Activated CD4-positive, alpha-beta T cell treated with anti-CD3 and anti-CD28 coated beads for 4 hours (primary cell): ENCODE measurements at places on chromosomes 7 and 10.

GRCh38 chr10:124401633-124402032, 17.1 kb downstream of the OAT start:
- no peak for DNase-seq

DNA sequence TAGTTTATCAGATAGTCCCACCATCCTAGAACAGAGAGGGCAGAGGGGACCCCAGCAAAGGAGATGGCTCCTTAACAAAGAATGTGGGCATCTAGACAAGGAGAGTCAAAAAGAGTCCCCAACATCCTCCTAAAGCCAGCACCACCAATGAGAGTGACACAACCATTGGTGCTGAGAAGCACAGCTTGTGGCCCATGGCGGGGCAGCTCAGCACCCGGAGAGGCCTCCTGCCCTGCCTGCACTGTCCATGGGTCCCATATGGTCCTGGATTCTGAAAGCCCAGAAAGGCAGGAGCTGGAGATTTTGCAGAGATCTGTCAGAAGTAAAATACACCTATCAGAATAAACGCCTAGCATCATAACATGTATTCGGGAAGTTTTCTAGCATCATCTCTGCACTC, 311.8 kb upstream of the ZNF32 start:
- no peak for DNase-seq

- DNase-seq, result no peak
These were observed 296.7 kb downstream of the GLRX3 start for GRCh38 chr10:130432850-130433249.

- no peak for DNase-seq
These were observed 120.3 kb upstream of the DIP2C start for GRCh38 chr10:809671-810350.

DNA sequence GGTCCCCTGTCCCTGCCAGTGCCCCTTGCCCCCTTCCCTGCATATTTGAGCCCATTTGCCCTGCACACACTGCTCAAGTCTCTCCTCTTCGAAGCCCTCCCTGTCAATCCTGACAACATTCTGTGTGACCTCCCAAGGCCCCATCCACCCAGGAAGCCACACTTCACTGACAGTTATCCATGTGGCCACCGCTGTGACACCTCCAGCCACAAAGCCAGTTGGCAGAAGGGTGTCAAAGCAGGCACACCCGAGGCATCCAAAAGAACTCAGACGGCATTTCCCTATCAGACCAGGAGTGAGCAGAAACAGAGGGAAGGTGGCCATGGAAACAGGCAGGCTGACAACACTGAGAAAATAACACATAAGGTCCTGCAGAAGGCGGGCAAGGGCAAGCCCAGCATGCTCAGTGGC, 4.6 kb downstream of the POLM start:
- DNase-seq, result no peak

GRCh38 chr10:48458662-48459048, 146.2 kb downstream of the ARHGAP22 start:
- no peak for DNase-seq

GRCh38 chr7:36604806-36605205, 119.5 kb downstream of the AOAH start:
- DNase-seq, result no peak

DNA sequence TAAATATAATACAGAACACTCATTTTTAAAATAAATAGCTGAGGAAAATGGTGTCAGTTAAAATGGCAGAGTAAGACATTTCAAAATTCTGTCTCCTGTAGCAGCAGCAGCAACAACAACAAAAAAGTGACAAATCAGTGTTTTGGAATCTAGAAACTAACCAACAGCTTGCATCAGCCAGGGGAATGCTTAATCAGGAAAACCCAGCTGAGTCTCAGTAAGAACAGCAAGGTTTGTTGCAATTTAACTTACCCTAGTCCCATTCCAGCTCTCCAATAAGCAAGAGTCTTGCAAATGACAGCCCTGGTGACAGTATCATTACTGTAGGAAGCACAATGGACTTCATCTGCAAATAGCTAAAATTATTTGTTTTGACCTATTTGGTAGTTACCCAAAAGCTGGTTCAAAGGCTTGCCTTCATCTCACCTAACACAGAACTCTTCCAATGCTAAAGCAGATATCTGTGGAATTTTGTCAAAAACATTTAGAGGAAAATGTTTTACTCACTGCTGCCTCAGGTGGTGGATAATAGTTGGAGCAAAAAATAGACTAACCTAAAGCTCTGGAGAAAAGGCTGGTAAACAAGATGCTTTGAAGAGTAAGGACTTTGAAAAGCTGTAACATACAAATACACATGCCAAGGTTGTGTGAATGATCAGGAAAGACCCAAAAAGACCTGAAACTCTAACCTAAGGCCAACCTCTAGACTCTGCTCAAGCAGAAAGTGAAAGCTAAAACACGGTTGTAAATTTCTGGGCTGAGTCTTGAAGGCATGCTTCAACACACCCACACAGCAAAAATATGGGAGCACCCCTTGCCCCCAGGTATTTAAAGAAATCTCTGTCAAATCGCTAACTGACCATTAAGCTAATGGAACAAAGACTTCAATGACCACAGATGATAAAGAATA, 9.9 kb upstream of the ARHGAP22 start:
- DNase-seq, result no peak

- DNase-seq, result no peak
These were observed 56.7 kb upstream of the COL13A1 start for GRCh38 chr10:69744971-69745370.

DNA sequence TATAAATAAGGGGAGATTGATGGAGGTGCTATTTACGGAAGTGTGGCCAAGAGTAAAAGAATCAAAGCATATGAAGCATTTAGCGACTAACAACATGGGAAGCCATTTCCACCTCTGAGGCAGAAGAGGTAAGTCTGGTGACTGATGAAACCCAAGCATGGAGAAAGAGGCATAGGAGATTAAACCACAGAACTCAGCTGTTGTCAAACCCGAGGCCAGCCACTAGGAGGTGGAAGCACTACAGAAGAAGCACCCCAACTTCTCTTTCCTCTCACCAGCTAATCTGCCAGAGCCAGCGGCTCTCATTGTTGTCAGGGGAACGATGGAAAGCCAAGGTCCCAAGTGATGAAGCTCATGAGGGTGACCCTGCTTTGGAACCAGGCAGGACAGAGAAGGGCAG, 19.6 kb upstream of the CNTNAP2 start:
- DNase-seq, result no peak

DNA sequence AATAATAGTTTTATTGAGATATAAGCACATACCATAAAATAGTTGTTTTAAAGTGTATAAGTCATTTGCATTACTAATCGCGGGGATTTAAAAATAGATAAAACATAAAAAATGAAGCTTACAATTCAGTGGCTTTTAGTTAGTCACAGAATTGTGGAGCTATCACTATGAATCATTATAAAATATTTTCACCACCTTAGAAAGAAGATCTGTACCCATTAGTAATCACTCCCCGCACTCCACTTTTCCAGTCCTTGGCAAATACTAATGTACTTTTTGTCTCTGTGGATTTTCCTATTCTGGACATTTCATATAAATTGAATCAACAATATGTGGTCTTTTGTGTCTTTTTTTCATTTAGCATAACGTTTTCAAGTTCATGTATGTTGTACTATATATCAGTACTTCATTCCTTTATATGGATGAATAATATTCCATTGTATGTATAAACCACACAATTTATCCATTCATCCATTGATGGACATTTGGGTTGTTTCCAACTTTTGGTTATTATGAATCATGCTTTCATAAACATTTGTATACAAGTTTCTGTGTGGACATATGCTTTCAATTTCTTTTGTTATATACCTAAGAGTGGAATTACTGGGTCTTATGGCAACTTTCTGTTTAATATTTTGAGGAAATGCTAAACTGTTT, 162.5 kb downstream of the MAGI2 start:
- DNase-seq, result no peak

DNA sequence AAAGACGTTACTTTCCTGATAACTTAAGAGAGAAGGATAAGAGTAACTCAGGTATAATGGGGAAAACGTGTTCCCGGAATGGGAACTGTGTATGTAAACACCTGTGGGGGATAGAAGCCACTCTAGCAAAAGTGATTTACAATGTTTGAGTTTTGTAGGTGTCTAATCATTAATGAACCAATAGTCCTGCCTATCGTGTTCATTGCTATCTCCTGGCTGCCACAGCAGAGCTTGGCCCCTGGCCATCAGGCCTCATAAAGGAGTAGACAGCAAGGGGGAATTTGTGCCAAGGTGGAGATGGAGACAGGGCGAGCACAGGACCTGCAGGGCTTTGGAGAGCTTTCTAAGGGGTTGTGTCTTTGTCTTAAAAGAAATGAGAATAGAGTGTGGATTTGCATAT, 102.1 kb downstream of the GAD2 start:
- DNase-seq, result no peak

- DNase-seq, result no peak
These were observed 32.0 kb downstream of the NRAP start for GRCh38 chr10:113631684-113632367.

- peak; percentile 42 for DNase-seq
These were observed 1.1 kb downstream of the TTYH3 start for GRCh38 chr7:2632733-2633537.

- peak; percentile 97 for DNase-seq
These were observed at the start of gene WDR91 for GRCh38 chr7:135211179-135211945. TSS of gene WDR91 (minus strand) at chr7:135211526. CDS start at chr7:135211502, 24 bp downstream.

DNA sequence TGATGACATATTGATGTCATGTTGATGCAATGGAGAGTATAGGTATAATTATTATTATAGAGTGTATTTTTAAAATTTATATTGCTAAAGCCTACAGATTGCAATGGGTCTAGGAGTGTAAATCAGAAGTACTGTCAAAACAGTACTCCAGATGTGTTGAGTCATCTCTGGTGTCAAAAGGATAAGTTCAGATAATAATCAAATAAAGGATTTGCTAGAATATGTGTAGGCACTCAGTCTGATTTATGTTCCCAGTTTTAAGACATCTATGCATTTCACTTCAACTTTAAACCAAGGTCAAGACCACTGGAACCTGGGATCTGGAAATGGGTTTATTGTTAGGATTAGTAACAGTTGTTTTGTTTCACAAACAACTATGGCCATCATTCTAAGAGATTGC, 342.3 kb upstream of the BMPER start:
- DNase-seq, result no peak
